CD4-positive, alpha-beta T cell treated with Interleukin-15 for 4 hours (primary cell): ENCODE measurements at places on chromosomes 13 and 19.
A peak's percentile ranks its signal among the peaks of the same experiment; 100 is the strongest.

DNA sequence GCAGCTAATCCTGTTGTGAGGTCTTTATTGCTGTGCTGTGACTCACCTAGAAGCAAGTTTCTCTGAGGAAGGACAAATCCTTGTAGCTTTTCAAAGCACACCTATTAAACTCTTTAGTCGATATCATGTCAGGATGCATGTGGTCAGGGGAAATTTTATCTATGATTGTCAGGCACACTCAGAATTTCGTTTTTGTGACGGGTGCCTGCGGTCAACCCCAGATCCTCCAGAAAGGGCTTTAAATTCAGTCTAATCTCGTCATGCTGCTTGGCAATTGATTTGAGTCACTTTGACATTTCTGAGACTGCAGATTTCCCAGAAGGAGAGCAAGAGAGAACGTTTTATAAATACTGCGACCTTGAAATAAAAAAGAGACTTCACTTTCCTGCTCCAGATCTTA, 316.9 kb downstream of the FGF9 start:
- DNase-seq, result no peak

DNA sequence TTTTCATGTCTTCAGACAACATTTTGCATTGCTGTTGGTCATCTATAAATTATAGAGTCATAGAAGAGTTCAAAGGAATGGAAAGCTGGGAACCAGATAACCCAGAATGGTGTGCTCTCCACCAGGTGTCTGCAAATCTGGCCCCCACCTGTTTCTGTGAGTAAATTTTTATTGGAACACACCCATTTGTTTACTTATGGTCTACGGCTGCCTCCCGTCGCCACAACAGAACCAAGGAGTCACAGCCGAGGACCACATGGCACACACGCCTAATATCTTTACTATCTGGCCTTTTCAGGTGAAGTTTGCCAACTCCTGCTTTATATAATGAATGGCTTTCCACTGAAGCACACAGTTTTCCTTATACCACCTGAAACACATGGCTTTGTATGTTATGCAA, 58.2 kb downstream of the EFNB2 start:
- no peak for DNase-seq

DNA sequence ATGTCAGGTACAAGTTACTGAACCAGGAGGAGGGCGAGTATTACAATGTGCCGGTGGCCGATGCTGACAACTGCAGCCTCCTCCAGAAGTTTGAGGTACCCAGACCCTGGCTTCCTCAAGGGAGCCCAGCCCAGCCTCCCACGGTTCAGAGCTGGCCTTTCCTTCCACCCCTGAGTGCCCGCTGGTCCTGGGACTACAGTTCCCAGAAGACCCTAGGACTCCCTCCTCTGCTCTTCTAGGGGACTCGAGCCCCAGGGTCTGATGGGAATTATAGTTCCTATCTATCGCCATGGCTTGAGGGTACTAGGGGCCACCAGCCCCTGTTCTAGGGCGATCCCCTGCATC, 11.0 kb downstream of the PRKCG start:
- DNase-seq, result no peak

DNA sequence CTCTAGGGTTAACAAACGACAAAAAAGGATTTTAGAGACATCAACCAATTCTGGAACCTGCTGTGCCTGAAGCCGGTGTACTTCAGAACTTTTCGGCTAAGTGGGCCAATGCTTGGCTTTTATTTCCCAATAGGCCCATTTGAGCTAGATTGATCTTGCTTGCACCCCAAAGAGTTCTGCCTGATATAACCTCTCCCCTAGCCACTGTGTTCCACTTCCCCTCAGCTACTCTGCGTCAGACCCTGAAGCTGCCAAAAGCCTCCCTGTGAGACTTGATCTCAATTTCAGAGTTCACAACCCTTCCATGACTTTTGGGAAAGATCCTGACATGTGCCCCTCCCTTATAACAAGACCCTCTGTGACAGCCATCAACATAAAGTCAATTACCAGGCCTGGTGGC, 5.6 kb upstream of the SIGLEC14 start:
- DNase-seq, result no peak

DNA sequence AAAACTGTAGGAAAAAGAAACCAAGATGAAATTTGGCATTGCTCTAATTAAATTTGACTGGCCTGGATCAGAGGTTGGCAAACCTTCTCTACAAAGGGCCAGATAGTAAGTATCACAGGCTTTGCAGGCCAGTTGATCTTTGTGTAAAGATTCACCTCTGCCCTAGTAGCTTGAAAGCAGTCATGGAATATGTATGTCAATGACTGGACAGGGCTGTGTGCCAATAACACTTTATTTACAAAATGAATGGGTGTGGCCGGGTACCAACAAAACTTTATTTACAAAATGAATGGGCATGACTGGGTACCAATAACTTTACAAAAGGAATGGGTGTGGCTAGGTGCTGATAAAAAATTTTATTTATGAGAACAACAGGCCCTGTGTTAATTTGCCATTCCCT, 20.0 kb downstream of the SIN3B start:
- no peak for DNase-seq

DNA sequence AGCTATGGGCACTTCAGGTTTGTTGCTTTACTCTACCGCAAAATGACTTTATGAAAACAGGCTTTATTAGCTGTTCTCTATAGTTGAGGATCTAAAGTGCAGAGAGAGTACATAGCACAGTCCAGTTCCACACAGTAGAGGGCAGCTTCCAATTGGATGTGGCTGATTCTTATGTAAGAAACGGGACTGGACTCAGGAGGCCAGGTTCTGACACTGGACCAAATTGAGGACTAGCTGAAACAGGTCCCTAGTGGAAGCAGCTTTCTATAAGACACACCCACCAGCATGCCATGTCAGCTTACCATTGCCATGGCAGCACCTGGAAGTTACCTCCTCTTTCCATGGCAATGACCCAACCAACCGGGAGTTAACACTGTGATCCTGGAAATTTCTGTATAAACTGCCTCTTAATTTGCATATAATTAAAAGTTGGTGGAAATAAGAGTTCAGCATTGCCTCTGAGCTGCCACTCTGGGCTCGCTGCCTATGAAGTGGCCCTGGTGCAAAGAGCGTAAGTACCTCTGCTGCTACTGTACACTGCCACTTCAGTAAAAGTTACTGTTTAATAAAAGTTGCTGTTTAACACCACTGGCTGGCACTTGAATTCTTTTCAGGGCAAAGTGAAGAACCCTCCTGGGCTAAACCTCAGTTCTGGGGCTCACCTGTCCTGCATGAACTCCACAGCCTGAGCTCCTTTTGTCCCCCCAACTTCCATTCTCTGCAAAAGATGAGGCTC, 211.9 kb upstream of the SLC10A2 start:
- no peak for DNase-seq

DNA sequence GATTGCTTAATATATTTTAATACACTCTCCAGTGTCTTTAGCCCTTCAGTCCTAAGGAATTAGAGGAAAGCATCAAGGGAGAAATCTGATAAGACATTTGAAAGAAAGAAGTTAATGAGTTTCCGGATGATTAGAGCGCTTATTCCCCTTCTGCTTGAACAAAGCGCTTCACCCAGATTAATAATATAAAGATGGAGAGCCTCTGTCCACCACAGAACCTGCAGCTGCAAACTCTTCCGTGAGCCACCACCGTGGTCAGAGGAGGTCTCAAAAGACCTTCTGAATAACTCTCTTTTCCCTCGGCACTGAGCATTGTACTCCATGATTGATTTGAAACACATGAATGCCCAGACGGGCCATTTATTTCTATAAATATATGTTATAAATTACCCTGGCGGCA, 14.2 kb upstream of the TUBGCP3 start:
- no peak for DNase-seq

GRCh38 chr13:60158321-60158801, 5.4 kb downstream of the DIAPH3 start:
- DNase-seq, result no peak

DNA sequence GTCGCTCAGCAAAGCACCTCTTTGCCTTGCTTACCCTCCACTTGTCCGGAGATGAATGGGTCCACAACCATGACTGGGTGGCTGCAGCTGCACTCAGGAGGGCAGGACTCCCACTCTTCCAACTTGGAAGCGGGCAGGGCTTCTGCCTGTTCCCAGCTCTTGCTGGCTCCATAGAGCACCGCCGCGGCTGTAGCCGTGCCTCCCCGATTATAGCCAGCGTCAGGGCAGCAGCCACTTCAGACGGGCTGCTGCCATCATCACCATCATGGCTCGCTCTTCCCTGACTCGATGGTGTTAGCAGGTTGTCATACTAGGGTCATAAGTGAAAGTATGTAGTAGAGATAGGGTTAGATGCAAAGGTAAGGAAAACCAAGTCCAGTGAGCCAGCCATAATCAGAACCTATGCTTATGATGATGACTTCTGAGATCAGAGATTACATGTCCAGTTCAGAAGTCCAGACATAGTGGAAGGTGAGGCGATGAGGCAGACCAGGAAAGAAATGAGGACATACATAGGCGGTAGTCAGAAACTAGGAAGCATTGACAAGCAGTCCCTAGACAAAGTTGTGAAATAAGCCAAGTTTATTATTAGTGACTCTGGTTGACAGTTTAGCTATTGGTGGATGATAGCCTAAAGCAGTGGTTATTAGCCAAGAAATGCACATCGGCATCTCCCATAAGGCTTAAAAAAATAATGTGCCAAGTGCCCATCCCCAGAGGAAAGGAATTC, 4.4 kb upstream of the INTS6 start:
- no peak for DNase-seq

DNA sequence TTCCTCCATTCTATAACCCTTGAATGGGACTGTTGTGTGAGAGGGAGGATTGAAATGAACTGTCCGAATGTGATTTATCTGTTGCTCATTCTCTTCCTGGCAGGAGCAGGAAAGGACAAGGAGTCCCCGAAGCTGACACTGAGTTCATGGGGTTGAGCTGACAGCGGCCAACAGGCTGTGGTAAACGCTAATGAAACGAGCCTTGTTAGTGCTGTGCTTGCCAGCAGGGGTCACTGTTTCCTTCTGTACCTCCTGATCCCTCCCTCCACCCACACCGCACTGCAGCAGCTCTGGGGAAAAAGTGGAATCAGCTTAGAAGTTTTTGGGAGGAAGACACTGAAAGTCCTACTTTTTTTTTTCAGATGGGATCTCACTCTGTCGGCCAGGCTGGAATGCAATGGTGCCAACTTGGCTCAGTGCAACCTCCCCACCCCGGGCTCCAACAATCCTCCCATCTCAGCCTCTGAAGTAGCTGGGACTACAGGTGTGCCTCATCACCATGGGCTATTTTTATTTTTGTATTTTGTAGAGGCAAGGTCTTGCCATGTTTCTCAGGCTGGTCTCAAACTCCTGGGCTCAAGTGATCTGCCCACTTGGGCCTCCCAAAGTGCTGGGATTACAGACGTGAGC, 6.7 kb upstream of the ZNF761 start:
- DNase-seq, result peak; percentile 66

DNA sequence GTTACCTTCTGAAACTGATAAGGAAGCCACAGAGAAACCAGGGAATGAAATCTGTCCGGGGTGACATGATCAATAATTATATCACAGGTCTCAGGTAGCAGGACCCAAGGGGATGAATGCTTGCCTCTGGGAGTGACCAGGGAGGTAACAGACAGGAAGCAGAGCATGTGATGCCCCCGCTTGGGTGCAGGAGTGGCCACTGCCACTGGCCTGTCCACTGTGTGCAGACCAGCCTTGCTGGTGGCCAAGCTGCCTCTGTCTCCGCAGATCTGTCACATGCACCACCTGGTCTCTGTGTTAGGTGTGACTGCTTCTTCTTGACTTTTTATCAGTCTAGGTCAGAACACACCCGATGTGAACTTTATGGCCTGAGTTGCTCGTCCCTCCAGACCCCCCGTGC, 71.8 kb downstream of the PEPD start:
- no peak for DNase-seq

- no peak for DNase-seq
Measured at GRCh38 chr13:45441633-45442032, 23.1 kb upstream of the COG3 start.

- no peak for DNase-seq
Measured at GRCh38 chr19:55067869-55068268, 4.9 kb upstream of the RDH13 start.

GRCh38 chr13:37539170-37539569, 59.4 kb downstream of the POSTN start:
- no peak for DNase-seq

DNA sequence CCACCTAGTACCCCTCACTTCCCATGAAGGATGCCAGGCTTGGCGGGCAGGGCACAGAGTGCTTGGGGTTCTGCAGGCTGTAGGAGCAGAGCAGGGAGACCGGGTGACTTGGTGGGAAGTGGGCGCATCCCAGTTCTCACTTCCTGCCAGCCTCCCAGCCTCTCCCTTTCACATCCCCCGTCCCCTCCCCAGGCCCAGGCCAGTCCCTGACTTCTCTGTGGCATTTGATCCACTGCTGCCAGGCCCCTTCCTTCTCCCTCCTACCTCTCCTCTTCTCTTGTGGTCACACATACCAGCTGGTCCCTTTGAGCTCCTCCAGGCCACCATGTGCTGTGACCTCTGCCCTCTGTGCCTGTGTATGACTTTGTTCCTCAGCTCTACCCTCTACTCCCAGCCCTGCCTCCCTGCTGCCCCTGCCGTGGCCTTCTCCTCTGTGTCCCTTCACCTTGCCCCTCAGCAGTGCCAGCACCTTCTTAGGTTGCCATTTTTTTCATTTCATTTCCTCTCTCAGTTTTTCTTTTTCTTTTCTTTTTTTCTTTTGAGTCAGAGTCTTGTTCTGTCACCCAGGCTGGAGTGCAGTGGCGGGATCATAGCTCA, 19.5 kb downstream of the MYO1F start:
- no peak for DNase-seq

DNA sequence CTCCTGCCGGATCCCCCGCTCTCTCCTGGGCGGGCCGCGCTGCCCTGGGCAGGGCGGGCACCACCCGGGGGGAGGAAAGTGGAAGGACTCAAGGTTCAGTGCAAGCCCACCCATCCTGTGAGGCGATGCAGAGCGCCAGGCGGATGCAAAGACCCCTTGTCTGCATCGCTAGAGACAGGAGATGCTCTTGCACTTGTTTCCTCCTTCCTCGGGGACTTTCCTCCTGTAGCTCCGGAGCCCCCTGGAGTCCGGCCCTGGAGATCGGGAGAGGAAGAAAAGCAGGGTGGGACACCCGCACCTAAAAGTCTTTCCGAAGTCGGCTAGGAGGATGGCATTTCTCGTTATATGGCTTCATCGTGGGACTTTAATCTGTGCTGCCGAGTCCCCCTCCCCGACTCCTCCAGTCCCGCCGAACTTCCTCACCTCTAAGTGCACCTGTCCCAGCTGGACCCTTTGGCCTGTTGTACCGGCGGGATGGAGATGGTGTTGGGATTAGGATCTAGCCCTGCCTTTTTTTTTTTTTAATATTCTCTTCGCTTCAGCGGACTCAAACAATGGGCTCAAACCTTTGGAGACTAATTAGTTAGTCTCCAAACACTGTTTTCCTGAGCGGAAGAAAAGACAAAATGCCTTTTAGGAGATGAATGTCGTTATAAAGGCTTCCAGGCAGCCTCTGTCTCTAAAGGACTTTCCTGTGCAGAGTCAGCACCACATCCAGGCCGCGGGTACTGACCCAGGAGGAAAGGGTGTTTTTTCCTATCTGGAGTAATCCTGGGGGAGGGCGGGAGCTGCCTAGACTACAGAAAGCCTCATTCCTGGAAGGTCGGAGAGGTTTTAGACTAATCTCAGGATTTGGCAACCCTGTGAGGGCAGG, 725 bp downstream of the FAM124A start:
- DNase-seq, result no peak

DNA sequence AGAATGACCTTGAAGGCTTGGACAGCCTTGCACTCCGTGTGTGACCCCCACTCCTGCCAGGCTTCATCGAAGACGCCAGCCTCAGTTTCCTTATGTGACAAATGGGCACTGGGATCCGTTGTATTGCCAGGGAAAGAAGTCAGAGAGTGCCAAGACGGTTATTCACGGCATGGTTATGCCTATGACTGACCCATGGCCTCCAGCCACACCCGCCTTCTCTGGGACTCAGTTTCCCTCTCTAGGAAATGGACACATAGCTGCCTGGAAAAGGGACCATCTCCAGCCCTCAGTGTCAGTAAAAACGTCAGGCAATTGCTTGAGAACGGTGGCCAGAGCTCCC, 915 bp upstream of the UBE2S start:
- DNase-seq, result no peak
